ENCODE measurements at places on chromosomes 16 and 17. TPM values are rescaled to one million over a fixed set of nuclear protein-coding genes. Genes with fewer than 3 reads are reported as not detected.

- DNase-seq, result no peak
These were observed 13.1 kb downstream of the CPSF4L start for GRCh38 chr17:73248532-73248931.

GRCh38 chr16:67100569-67101310 lies 9.0 kb upstream of the PHAF1 start:
- no peak for DNase-seq

DNA sequence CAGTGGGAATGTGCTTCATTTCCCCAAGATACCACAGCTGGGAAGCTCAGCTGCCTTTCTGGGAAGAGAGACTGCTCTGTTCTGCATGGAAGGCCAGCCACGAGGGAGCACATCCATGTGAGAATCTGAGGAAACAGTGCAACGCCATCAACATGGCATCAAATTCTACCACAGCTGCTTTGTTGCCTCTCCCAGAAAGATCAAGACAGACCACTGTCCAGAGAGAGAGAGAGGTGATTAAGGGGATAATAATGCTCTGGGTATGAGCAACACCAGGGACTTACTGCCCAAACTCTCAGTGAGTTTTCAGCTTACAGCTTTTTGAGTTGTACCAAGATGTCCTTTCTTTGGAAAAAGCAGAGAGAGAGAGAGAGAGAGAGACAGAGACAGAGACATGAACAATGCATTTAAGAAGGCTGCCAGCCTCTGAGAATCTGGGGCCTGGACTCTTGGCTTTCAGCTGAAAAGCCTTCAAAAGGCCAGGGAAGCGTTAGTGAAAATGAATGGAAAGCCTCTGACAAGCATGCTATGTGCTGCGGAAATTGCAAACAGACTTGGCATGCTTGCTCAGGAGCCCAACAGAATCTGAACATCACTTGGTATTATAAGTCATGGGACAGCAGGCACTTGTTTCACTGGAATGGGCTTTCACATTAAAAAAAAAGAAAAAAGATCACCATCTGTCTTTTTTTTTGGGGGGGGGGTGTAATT lies 223.1 kb downstream of the MAP2K6 start:
- no peak for DNase-seq

DNA sequence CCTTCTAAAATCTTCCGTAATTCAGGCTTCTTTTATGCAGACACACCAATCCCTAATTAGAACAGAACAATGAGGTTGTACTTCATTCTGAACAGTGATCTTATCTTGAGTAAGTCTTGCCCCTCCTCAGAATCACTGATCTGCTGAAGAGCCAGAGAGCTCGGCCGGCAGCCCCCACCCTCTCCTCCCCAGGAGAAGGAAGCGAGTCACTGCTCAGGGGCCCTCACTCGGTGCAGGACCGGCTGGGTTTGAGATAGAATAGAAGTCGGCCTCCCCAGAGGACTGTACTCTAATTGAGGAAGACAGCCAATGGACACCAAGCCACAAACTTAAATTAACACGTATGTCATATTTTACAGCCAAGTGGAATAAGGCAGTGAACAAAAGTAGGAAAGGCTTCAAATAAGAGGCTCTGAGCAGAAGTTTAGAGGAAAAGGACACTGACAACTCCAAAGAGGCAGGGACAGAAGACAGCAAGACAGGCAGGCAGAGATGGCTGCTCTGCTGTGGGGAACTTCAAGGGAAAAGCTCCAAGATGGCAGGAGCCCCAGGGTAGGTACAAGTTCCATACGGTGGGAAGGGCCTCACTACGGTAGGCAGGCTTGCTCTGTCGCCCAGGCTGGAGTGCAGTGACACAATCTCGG lies 18.6 kb downstream of the CREBBP start:
- no peak for DNase-seq

- DNase-seq, result no peak
These were observed 147.2 kb downstream of the UTP18 start for GRCh38 chr17:51407576-51407975.

- no peak for DNase-seq
These were observed 4.5 kb downstream of the ZNF423 start for GRCh38 chr16:49851468-49851787.

DNA sequence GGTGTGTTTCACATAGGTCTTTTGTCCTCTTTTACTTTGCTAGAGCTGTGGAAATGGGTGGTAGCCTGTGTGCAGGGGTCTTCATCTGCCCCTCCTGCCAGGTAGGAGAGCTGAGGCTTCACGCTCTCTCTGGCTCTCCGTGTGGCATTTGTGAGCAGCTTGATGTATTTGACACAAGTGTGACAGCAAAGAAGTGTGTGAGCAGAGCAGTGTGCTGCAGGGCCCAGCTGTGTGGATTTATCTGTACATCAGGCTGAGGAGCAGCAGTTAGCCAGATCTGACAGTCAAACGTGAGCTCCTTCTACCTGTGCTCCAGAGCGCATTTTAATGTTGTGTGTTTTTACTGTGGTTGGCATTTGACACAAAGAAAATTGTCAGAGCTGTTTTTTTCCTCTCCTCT lies 101.8 kb downstream of the FTO start:
- no peak for DNase-seq

GRCh38 chr16:89121691-89122321 lies 28.2 kb downstream of the ACSF3 start:
- no peak for DNase-seq

DNA sequence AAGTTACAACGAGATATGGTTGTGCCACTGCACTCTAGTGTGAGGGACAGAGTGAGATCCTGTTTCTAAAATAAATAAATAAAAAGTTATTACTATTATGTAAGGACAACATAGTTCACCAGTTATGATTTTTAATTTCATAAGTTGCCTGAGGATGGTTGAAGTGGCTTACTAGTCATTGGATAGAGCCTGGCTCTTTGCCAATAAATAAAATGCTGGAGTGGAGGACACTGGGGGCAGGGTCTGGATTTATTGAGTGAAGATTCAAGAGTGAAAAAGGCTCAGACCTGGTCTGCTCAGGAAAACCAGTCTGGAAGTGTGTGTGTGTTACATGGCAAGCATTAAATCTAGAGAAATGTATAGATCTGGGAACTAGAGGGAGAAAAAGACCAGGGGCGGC lies 2.1 kb downstream of the STARD3 start:
- no peak for DNase-seq

DNA sequence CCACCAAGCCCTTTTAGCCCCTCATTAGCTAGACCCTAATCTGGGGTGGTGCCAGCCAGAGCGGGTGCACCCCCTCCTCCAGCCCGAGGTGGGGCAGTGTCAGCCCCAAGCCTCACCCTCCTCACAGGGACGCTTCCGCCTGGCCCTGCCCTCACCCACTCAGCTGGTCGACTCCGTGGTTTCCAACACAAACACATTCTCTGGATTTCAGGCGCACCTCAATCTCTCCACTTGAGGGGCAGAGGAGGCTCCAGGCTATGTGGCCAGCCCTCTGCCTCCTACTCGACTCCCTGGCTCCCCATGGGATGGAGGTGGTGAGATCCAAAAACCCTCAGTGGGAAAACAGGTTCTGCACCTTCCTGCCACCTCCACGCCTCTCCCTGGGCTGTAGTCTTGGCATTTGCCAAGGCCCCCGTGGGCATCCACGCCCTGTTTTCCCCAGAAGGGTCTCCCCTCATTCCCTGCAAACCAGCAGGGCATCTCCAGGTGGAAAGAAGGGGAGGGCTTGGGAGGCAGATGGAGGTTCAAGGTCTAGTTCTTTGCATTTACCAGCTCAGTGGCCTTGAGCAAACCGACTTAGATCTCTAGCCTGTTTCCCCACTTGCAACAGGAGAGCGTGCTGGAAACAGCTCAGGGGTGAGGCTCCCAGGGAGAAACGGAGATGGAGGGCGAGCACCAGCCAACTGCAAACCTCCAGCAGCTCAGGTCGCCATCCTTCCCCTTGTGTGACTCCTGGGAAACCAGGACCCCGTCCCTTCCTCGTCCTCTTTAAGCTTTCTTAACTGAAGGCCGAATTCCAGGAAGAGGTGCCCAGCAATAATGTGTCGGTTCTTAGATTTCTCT lies 1.7 kb downstream of the EMP2 start:
- no peak for DNase-seq

GRCh38 chr16:14545346-14545884 lies 84.6 kb downstream of the PARN start:
- no peak for DNase-seq

DNA sequence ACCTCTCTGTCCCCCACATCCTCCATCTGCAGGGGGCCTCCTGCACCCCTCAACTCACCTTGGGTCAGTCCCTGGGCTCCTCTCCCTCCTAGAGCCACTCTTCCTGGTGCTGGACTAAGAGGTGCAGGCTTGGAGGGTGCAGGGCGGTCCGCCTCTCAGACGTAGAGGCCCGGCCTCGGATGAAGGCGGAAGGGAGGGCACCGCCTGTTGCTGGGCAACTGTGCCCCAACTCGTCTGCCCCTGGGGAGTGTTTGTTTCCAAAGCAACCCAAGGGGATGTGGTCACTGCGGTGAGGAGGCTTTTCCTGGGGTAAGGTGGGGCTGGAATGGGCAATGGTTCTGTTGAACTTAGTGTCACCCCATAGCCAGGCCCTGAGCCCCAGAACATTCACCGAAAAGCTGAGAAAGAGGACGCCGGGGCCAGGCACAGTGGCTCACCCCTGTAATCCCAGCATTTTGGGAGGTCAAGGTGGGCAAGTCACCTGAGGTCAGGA lies at the start of gene C16orf54:
Gene C16orf54 (minus strand): TSS at position 138 of the 493 bp plus-strand sequence. CDS start 1,039 bp downstream, outside the sequence.
- no peak for DNase-seq

GRCh38 chr16:25478476-25478875 lies 213.3 kb upstream of the HS3ST4 start:
- DNase-seq, result no peak

GRCh38 chr16:31386157-31386984 lies 6.8 kb upstream of the ITGAD start:
- DNase-seq, result no peak

DNA sequence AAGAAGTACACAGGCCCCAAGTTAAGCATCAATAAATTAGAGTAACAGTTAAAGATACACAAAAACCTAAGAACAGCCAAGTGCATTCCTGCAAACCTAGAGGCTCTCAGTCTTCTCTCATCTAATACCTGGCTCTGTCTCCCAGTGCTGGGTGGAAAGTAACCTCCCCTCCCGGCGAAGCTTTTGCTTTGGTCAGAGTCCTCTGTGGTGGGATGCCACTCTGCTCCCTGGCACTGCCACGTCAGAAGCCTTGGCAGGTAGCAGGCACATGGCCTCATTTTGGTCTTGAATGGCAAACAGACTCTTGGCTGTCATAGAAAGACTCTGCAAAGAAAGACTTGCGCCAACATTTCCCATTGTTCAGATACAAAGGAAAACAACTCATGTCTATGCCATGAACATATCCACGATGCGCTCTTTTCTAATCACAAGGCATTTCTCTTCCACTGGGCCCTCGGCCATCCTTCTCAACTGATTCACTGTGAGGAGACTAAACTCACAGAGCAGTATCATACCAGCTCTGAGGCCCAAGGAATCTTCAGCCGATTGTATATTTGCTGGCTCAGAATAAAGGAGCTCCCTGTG lies 21.2 kb downstream of the MTHFSD start:
- DNase-seq, result no peak

DNA sequence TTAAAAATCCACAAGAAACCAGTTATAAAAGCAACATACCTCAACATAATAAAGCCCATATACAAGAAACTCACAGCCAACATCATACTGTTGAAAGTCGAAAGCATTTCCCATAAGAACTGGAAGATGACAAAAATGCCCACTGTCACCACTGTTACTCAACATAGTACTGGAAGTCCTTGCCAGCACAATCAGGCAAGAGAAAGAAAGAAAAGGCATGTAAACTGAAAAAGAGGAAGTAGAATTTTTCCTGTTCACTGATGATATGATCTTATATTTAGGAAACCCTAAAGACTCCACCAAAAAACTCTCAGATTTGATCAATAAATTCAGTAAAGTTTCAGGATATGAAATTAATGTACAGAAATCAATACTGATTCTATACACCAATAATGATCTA lies 45.1 kb downstream of the AHSP start:
- no peak for DNase-seq

Gene ITGAX
- 1.1 TPM for total RNA-seq

Gene SMPD3
- not detected for total RNA-seq

Gene FBXO39
- 1.4 TPM for total RNA-seq

Gene RAP1GAP2
- total RNA-seq, result 7.5 TPM

Gene PRDM7
- total RNA-seq, result not detected

Measured in pulmonary artery endothelial cell (primary cell).